ENCODE measurements at places on chromosomes 16 and 17. TPM values are rescaled to one million over a fixed set of nuclear protein-coding genes. Genes with fewer than 3 reads are reported as not detected.

TSNAXIP1 gene
- 1.6 TPM for total RNA-seq

KAT8 gene
- total RNA-seq: 48.3 TPM

TMEM88 gene
- total RNA-seq: 1.6 TPM

NPTX1 gene
- 1.1 TPM for total RNA-seq

TBC1D3L gene
- total RNA-seq: 7.0 TPM

HSD11B2 gene
- 0.77 TPM for total RNA-seq

NOS2 gene
- total RNA-seq: 0.08 TPM

GRCh38 chr17:2191785-2192184, 111.8 kb downstream of the SMG6 start:
- no peak for DNase-seq

DNA sequence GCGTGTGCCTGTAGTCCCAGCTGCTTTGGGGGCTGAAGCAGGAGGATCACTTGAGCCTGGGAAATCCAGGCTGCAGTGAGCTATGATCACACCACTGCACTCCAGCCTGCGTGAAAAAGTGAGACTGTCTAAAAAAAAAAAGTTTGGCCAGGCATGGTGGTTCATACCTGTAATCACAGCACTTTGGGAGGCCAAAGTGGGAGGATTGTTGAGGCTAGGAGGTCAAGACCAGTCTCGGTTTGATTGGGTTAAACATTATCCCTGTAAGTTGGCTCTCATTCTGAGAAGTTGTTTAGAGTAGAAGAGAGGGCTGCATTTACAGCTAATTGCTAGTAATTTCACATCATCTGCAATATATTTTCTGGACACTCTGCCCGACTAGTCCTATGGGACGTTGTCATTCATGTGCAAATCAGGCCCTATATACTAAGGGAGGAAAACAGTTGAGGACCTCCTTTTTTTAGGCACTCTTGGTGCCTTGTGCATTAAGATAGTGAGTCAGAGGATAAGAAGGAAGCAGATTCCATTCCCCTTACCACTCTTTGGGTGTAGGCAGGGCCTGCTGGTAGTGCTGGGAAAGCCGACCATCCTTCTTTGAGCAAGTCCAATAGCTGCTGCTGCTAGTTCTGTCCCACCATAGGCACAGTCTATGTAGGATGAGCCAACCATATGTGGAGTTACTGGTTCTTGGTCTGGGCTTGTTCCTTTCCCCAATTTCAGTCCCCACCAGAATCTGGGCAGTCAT, 18.7 kb downstream of the HMOX2 start:
- no peak for DNase-seq

GRCh38 chr17:55304171-55304859, 39.6 kb downstream of the HLF start:
- DNase-seq: no peak

DNA sequence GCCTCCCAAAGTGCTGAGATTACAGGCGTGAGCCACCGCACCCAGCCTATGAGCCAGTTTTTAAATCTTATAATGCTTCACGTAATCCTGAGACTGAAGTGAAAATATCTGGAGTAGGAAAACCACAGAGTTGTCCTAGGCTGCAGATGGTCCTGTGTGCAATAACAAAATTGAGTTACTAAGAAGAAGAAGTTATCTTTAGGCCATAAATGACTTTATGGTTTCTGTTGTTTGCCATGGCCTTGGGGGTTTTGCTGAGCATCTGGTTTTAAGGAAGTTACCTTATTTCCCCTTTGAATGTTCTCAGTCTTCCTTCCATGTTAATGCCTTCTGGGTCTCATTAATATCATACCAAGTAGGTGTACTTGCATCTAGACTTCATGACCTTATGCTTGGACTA, 16.5 kb downstream of the NMT1 start:
- no peak for DNase-seq

GRCh38 chr17:62819511-62820221, 11.6 kb upstream of the MARCHF10 start:
- DNase-seq: peak; percentile 87

DNA sequence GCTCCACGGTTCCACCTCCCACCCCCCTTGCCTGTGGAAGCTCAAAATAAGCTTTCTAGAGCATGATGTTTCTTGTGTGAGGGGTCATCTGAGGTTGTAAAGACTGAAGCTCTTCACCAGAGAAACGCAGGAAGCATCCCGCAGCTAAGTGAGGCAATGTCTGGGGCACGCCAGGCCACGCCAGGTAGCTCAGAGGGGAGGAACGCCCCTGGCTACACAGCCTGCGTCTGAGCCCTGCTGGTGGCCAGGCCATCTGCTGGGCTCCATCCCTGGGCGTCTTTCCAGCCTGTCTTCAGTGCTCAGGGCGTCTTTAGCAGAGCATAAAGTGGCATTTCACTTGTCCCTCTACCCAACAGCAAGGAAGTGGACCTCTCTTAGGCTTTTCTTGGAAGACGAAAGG, 15.2 kb downstream of the SOCS3 start:
- DNase-seq: no peak

DNA sequence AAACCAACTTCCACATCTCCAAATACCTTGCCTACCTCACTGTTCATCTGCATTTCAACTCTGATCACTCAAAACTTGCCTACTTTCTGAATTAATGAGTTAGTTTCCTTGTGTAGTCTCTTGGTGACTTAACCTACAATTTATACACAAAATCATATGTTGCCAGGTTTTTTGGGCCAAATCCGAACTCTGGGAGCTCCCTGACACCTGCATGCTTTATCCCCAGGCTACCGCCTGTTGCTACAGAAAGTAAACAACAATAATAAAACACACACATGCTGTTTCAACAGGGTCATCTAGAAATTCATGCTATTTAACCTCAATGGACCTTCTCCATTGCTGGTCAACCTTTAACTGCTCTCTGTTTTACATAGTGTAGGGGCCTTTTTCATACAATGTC, 104.5 kb upstream of the AXIN2 start:
- DNase-seq: no peak

- DNase-seq: no peak
These were observed 111.7 kb upstream of the FOXF1 start for GRCh38 chr16:86398622-86399021.

DNA sequence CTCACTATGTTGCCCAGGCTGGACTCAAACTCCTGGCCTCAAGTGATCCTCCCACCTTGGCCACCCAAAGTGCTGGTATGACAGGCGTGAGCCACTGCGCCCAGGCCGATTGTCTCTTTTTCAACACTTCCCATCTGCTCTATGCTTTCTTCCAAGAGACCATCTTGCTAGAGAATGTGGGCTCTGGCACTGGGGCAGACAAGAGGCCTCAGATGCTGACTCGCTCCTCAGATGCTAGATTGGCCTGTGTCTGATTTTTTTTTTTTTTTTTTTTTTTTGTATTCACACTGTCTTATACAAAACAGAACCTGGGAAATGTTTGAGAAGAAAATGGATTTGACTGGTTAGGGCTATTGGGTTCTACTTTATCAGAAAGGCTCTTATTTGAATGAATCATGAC, 58.2 kb downstream of the CYB5D2 start:
- no peak for DNase-seq

DNA sequence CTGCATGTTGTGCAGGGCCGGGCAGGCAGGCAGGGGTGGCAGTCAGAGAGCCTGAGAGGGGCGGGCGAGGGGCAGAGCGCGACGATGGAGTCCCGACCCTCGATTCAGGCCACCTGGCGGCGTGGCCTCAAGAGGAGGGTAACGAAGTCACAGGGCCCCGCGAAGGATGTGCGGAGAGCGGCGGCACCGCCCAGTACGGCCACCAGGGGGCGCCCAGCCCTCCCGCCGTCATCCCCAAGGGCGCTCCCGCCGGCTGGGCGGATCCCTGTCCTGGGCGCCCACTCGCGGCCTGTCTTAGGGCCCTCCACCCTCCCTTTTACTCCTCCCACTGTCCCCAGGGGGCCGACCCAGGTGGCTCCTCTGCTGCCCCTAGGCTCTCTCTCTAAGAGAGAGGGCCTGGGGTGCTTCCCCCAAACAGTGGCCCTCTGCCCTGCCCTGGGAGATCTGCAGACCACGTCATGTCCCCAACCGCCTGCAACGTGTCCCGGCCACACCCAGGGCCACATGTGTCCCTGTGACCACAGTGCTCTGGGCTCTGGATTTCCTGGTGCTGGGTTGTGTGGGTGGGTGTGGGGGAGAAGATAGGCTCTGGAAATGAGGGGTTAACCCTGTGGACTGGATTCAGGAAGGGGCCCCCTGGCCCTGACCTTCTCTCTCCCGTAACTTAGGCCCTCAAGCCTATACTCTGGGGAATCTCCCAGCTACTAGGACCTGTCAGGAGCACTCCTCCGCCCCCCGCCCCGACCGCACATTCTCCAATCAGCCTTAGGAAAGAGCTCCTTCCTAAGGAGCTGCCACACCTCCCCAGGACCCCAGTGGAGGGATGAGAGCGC, 5.9 kb downstream of the DPEP2 start:
- no peak for DNase-seq

DNA sequence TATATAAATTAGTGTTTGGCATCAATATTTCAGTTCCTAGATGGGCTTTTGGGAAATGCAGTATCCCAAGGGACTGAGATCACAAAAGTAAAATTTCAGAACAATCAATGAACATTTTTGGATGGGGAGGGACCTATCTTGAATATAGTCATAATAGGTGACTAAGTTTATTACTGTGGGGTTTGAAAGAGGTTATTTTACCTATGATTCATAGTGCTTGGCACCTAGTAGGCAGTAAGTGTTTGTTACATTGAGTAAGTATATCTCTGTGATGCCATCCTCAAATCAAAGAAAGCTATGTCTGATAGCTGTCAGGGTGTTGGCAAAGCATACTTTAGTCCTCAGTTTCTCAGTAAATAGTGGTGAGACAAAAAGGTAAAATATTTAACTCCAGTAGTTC, 36.9 kb downstream of the ZNF207 start:
- no peak for DNase-seq

DNA sequence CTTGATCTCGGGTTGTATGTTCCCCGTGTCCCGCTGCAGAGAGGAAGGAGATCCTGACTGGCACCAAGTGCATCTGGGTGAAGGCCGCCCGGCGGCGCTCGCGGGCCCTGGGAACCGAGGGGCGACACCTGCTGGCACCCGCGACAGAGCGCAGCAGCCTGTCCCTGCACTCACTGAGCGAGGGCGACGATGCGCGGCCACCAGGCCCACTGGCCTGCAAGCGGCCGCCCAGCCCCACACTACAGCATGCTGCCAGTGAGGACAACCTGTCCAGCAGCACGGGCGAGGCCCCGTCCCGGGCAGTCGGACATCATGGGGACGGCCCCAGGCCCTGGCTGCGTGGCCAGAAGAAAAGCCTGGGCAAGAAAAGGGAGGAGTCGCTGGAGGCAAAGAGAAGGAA, 7.5 kb downstream of the BTBD17 start:
- peak; percentile 22 for DNase-seq

GRCh38 chr17:73338050-73338521, 26.3 kb upstream of the CDC42EP4 start:
- no peak for DNase-seq

DNA sequence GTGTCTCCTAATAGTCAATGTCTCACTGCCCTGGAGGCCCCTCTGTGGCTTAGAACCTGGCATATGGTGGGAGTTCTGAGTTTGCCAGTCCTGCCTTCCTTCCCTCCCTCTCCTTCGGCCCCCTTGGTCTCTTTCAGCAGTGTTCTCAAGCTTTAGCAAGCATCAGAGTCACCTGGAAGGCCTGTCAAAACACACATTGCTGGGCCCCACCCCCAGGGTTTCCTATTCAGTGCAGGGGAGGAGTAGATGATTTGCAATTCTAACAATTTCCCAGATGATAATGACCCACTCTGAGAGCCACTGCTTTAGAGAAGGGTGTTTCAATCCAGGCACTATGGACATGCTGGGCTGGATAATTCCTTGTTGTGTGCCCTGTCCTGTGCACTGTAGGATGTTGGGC, 26.4 kb upstream of the TMEM220 start:
- no peak for DNase-seq

DNA sequence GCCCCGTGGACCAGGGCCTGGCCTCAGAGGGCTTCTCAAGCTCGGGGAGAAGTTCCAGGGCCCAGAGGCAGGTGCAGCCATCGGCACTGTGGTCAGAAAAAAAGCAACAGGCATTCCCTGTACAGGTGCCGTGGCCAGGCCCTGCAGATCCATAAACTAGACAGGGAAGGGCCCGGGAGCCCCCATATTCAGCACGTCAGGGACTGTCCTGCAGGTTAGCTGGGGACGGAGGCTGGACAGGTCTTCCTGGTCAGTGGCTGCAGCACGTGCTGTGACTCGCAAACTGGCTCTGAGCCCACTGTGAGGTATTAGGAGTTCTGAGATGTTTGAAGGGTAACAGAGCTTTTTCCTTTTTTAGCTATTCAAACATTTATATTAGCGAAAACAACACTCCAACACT, 15.0 kb upstream of the C16orf95 start:
- DNase-seq: no peak

GRCh38 chr17:72411124-72411563, 290.3 kb downstream of the SOX9 start:
- no peak for DNase-seq

DNA sequence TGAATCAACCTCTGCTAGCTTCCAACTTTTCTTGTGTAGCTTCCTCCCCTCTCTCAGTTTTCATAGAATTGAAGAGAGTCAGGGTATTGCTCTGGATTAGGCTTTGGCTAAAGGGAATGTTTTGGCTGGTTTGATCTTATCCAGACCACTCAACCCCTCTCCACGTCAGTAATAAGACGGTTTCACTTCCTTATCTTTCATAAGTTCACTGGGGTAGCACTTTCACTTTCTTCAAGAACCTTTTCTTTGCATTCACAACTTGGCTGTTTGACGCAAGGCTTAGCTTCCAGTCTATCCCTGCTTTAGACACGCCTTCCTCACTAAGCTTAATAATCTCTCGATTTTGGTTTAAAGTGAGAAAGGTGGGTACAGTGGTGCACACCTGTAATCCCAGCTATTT, 29.7 kb upstream of the OR1A2 start:
- DNase-seq: no peak

DNA sequence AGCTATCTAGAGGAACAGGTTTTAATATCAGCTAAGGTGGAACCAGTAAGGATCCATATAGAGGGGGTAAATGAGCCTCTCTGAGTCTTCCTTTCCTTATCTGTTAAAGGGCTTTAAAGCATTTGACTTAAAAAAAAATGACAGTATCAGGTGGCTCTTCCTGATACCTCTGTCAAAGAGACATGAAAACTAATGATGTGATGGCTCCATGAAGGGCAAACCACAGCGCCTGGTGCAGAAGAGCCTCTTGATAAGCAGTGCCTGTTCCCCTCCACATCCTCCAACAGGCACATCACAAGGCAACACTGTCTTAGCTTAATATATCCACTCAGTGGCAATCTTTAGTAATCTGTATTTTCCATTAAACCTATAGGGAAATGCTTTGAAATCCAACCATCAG, 68.9 kb downstream of the USP31 start:
- no peak for DNase-seq
